ENCODE measurements at places on chromosomes 6 and 20. TPM values are rescaled to one million over a fixed set of nuclear protein-coding genes. Genes with fewer than 3 reads are reported as not detected.

- no peak for DNase-seq
Measured at GRCh38 chr20:8331740-8332412, 199.8 kb downstream of the PLCB1 start.

GRCh38 chr6:14066782-14067406, 50.7 kb upstream of the CD83 start:
- DNase-seq, result no peak

DNA sequence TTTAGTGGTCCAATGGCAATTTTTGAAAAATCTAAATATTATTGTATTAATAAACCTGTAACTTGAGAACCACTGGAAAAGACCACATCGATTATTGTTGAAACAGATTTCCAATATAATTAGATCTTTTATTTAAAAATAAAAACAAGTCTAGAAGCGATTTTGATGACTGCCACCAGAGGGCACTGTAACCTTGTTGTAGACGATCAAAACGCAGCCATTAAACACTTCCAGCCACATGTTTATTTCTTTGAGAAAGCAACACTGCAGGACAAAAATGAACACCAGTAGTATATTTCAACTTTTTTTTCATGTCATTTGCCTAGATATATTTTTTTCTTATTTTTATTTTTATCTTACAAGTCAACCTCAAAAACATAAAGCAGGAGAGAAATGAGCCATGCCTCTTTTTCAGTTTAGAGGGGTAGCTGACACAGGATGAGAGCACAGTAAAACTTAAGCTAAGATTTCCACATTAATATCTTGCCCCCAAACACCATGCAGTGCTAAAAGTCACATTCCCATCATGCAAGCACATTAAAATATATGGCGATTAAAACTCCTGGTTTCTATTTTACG, 115.4 kb downstream of the OPRM1 start:
- peak; percentile 86 for DNase-seq

The FRMD1 gene
- total RNA-seq, result 20.7 TPM

The PHF1 gene
- 46.8 TPM for total RNA-seq

Measured in Peyer's patch (tissue), 4 donors.